ENCODE measurements at places on chromosomes 1 and 21.

- no peak for DNase-seq
Measured at GRCh38 chr1:35834218-35834617, 26.4 kb downstream of the AGO4 start.

GRCh38 chr1:54335755-54336108 is 70.5 kb downstream of the SSBP3 start:
- DNase-seq, result peak; percentile 84

GRCh38 chr1:204232526-204232925 is 18.7 kb upstream of the GOLT1A start:
- no peak for DNase-seq

DNA sequence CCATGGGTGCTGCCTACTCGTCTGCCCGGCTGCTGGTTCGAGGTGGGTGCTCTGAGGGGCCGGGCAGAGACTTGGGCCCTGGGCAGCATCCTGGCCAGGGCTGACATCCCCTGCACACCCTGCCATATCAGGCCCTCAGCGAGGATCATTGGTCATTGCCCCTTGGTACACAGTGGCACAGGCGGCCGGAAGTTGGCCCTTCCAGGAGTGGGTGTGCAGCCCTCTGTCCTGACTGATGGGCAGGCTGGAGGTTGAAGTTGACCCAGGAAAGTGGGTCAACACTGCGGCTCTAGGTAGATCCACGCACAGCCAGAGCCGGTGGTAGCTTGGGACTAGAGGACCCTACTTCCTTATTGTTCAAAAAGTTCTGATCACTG is 72.9 kb downstream of the TRIM11 start:
- DNase-seq, result no peak

GRCh38 chr1:64019818-64020217 is 183.6 kb upstream of the UBE2U start:
- no peak for DNase-seq

DNA sequence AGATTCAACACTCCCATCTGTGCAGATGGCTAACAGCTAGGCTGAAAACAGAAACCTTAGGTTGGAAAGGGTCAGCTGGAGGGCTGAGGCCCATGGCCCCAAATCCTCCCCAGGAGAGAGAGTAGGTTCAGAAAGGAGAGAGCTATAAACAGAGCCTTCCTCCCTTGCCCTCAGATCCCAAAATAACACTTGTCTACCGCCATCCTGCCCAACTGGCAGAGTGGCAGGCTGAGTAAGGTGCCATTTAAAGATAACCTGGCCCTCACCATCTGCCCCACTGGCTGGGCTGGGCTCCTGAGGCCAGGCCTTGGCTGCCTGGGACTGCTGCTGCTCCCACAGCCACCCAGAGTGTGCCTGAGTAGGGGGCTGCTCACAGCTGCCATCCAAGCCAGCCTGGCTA is 4.3 kb upstream of the SHISA4 start:
- DNase-seq, result no peak

GRCh38 chr1:182305861-182306260 is 85.7 kb downstream of the GLUL start:
- DNase-seq, result no peak

DNA sequence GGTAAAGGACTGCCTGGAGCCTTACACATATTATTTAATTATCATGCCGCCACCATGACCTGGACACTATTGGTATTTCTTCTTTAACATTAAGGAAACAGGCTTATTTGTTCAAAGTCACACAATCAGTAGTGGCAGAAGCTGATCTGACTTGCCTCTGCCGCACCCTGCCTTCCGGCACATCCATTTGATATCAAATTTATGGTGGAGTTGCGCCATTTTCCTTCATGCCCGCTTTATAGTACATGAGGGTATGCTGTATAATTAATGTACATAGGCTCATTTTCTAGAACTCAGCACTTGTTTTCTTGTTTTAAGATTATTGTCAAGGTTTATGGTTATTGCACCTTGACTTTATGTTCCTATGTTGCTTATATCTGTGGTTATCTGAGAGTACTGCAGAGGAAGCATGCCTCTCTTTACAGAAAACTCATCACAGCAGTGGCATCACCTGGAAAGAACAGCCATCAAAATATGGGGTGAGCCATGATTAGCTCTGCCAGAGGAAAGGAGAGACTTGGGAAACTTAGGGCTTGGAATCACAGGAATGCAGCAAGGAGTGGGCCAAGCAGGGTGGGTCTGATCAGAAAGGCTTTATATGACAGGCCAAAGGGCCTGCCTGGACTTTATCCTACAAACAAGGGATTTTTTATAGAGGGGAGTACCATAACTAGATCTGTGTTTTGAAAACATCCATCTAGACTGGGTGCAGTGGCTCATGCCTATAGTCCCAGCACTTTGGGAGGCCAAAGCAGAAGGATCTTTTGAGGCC is 72.2 kb upstream of the GJB5 start:
- DNase-seq, result no peak
